Common myeloid progenitor, CD34-positive (primary cell): ENCODE measurements at places on chromosomes 4 and X.

DNA sequence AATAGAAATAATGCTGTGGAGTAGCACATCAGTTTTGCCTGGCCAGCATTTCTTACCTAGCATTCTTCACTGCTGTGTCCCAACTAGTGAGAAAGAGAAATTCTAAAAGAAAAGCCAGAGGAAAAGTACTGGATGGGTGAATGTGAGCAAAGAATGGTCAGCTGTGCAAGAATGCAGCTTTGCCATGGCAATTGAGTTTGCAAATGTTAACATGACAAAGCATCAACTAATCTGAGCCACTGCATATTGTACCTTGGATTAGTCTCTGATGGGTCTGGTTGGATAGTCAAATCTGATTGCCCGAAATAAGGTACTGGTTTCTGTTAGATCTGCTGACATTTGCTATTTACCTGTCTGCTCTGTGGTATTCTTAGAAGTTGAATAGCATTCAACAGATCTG lies 38.7 kb downstream of the ADD1 start:
- no peak for DNase-seq

GRCh38 chrX:23783589-23784469 lies 856 bp downstream of the SAT1 start:
- no peak for DNase-seq

DNA sequence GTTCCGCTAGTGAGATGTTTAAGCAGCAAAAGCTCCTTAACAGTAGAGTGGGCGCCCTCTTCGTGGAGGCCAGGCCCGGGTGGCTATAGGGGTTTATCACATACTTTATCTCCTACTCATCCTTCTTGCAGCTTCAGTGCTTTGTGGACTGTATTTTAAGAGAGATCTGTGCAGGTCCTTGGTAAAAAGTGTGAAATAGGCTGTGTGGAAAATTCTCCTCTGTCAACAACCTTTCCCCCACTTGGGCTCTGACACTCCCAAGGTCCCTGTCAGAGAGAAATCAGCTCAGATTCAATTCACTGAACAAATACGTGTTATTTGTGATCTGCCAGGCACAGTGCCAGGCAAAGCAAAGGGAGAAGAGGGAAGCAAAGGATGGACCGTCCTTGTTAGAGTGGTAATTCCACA lies 214.3 kb upstream of the PPARGC1A start:
- DNase-seq, result no peak

GRCh38 chr4:151429957-151430570 lies 21.1 kb downstream of the FHIP1A start:
- no peak for DNase-seq

DNA sequence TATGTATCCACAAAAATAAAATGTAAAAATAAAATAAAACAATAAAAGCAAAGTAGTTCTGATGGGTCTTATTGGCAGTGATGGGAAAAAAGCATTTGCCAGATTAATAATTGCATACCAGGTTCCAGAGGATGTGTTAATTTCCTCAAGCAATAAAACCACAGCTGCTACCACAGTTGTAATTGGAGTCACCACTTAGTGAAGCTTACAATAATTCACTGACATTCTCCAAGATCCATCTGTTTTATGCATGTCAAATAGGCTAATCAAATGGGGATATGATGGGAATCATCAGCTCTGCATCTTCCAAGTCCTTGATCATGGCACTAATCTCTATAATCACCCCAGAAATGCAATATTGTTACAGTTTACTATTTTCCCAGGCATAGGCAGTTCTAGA lies 123.5 kb upstream of the EMCN start:
- DNase-seq, result no peak

GRCh38 chrX:51747671-51748070 lies 4.4 kb downstream of the GSPT2 start:
- DNase-seq, result no peak

GRCh38 chr4:73725510-73725909 lies 14.9 kb upstream of the CXCL8 start:
- no peak for DNase-seq

DNA sequence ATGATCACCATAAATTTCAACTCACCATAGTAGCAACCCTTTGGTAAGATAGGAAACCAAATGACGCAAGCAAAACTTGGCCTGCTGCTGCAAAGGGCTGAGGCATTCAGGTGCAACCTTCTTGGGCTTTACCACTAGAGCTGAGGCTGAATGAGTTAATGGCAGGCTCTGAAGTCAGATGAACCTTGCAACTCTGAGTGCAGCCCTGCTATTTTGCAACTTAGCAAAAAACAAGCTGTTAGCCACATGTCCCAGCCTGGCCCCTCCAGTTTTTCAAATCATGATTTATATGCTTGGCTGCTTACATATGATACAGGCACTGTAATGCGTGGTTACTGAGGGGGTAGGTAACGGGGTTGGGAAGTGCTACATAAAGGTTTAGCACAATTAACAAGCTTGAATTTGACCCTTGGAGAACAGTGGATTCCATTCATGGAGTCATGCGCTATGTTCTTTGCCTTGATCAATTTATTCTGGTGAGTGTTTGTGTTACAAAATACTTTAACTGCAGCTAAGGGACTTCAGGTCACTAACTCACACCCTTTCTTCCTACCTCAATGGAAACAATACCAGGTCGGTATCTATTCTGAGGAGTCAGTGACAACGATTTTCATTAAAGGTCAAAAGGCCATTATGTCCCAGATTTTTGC lies 80.5 kb upstream of the PPARGC1A start:
- DNase-seq, result no peak

DNA sequence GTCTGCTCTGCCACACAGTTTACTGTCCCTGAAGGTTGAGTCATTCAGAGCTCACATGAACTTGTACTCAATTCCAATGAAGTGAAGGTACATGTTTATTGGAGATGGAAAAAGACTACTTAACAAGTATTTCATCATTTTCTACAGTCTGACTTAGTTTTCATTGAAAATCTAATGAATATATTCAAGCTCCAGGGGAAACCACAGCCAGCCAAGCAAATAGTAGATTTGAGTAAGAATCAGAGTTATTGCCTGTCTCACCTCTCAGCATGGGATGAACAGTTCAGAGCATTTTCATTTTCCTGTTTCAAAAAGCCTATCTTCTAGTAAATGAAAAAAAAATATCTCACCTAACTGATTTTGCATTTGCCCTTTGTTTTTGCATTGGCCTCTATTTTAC lies 1249.4 kb upstream of the DIAPH2 start:
- no peak for DNase-seq

DNA sequence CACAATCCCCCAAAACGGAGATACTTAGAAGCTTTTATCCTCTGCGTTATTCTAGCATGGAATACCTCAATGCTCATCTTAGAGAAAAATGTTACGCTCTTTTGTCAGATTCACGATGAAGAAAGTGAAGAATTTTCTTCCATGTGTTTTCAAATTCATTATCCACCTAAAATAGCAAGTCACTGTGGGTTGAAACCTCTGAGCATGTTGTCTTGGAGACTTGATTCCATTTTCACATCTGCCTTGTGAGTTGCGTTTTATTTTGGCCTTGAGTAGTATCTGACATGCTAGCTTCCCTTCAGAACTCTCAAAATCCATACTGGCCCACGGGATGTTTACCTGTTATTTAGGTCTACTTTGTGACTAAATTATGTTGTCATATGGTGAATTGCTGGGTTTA lies 66.3 kb downstream of the C4orf46 start:
- peak; percentile 79 for DNase-seq

- DNase-seq, result no peak
Measured at GRCh38 chr4:79650794-79651431, 242.9 kb upstream of the GK2 start.

GRCh38 chr4:47490550-47490949 lies 5.5 kb downstream of the ATP10D start:
- DNase-seq, result peak; percentile 36

DNA sequence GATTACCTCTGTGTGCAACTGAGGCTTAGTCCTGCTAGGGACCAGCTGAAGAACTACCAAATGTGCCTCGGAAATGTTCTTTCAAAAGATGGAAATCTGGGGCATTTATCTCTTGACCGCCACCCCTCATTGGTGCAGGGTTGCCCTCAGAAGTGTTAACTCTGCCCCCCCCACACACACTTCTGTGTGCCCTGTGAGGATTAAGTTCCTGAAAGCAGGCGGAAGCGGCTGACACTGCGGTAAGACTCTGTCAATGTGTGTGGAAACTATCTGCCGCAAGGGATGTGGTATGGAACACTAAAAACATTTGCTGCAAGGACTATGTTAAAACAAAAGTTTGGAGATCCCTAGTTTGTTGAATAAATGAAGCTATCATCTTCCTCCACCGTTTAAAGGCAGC lies 106.9 kb upstream of the NDP start:
- peak; percentile 30 for DNase-seq

GRCh38 chr4:17665346-17665745 lies 50.9 kb downstream of the MED28 start:
- no peak for DNase-seq

DNA sequence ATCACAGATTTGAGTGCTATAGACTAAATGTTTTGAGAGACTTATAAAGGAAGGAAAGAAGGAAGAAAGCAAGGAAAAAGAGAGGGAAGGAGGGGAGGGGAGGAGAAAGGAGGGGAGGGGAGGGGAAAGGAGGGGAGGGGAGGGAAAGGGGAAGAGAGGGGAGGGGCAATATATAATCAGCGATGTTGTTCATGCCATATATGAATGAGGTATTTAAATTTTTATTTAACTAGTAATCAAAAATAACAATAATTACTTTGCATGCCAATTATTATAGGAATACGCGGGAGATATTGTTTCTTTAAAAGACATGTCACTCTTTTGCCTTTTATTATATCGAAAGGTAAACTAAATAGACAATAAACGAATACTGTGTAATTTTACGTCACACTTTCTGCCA lies 1029.7 kb downstream of the FAT4 start:
- no peak for DNase-seq
